ENCODE measurements at places on chromosomes 16 and 17.

- DNase-seq, result no peak
Observed at GRCh38 chr16:24045641-24046040, 209.9 kb downstream of the PRKCB start.

GRCh38 chr17:34909040-34909439 is 52.2 kb downstream of the CCT6B start:
- DNase-seq, result no peak

DNA sequence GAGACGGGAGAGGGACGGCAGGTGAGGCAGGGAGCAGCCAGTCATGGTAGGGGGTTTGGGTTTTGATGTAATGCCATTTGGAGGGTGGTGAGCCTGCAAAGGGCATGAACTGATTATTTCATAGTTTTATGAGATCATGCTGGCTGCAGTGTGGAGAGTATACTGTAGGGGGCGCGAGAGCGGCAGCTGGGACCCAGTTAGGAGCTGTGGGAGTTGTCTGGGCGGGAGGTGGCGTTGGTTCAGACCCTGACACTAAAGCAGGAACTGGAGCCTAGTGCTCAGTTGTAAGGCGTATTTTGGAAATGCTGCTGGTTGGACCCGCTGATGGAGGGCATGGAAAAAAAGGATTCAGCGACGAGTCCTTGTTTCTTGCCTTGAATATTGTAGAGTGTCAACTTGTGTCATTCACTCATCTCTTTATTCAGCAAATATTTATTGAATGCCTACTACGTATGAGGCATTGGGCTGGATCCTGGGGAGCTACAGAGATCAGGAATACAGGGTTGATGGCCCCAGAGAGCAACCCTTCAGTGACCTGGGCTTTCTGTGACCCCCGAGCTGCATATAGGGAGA is 23.7 kb upstream of the KDM8 start:
- peak; percentile 79 for DNase-seq

- no peak for DNase-seq
Observed at GRCh38 chr16:74995986-74996385, 2.8 kb upstream of the ZNRF1 start.

- DNase-seq, result no peak
Observed at GRCh38 chr16:27482397-27483087, 67.2 kb downstream of the GTF3C1 start.

DNA sequence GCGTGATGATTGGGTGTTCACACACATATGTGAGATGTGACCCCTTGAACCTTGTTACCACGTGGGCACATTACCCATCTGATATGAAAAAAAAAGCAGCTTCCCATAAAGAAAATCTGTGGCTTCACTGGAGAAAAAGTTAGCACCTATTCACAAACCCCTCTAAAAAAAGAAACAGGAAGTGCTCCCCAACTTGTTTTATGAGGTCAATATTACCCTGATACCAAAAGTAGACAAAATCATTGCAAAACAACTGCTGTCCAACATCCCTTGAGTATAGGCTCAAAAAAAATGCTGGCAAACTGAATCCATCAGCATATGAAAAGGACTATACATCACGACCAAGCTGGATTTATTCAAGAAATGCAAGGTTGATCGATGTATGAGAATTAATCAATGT is 99.7 kb upstream of the RBL2 start:
- DNase-seq, result no peak

GRCh38 chr17:56172517-56172982 is 19.3 kb downstream of the ANKFN1 start:
- no peak for DNase-seq

GRCh38 chr17:149231-149630 is 11.9 kb downstream of the SCGB1C2 start:
- DNase-seq, result no peak

- DNase-seq, result no peak
Observed at GRCh38 chr16:82248012-82248656, 78.1 kb upstream of the MPHOSPH6 start.

- no peak for DNase-seq
Observed at GRCh38 chr16:80563066-80563465, 22.3 kb downstream of the DYNLRB2 start.

DNA sequence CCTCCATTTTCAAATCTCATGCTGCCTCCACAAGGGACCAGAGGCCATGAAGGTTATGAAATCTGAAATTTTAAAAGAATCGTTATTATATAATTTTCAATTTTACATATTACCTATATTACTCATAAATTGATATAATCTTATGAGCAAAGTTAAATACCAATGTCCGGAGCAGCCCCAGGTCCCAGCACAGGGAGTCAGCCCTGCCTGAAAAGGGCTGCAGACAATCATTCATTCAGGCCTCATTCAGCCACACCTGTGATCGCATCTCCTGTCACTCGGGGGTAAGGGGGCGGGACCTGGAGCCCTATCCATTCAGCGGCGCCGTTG is 172.5 kb downstream of the AHSP start:
- no peak for DNase-seq

GRCh38 chr17:48564188-48565021 is 13.7 kb downstream of the HOXB4 start:
- no peak for DNase-seq

- no peak for DNase-seq
Observed at GRCh38 chr17:78126895-78127238, 1.7 kb downstream of the TMC6 start.

- DNase-seq, result no peak
Observed at GRCh38 chr17:51298508-51299371, 38.4 kb downstream of the UTP18 start.

DNA sequence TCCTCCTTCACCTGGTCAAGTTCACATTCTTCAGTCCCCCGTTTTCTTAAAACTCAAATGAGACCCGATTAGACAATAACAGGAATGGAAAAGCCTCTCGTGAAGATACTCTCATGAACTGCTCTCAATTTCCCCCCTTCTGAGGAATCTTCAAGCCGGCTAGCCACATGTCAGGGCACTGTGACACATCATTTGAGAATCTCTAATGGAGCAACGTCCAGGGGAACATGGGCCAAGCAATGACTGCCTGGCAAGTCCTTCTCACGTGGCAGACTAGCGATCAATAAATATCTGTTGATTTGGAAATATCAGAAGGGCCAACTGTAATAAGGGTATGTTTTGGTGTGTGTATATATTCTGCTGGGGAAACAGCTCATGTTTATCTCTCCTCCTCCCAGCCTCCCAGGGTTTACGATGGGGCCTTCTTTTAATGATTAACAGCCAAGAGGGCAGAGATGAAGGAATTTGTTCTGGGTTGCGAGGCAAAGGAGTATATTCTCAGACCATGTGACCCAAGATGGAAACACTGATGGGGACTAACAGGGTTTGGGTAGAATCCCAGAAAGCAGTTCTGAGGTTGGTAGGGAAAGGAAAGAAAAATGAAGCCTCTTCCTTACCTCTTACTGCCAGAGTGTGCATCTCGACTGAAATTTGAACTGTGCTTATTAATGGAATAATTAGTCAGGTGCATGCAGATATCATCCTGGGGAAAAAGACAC is 21.4 kb downstream of the TTLL6 start:
- DNase-seq, result no peak
